Activated CD8-positive, alpha-beta memory T cell treated with anti-CD3 and anti-CD28 coated beads for 1 hour (primary cell): ENCODE measurements at places on chromosomes 6 and 20.

GRCh38 chr6:159788276-159788675 lies 1.1 kb downstream of the TCP1 start:
- DNase-seq, result no peak

GRCh38 chr6:167112421-167112820 lies 10.5 kb upstream of the CCR6 start:
- no peak for DNase-seq

GRCh38 chr6:14464055-14464454 lies 346.5 kb downstream of the CD83 start:
- DNase-seq, result no peak

GRCh38 chr6:141877275-141877983 lies 255.3 kb upstream of the GJE1 start:
- no peak for DNase-seq

GRCh38 chr6:149234051-149234962 lies 83.2 kb upstream of the TAB2 start:
- DNase-seq, result no peak

GRCh38 chr6:97294451-97294850 lies 11.4 kb upstream of the MMS22L start:
- no peak for DNase-seq

GRCh38 chr6:30645989-30646388 lies 944 bp upstream of the C6orf136 start:
- DNase-seq, result no peak
